K562 (cell line): ENCODE measurements at places on chromosomes 4 and X. TPM values are rescaled to one million over a fixed set of nuclear protein-coding genes. Genes with fewer than 3 reads are reported as not detected.

Gene CORIN
- 0.31 TPM in 1 of 2 replicates, not detected in the other for total RNA-seq

Gene SAT1
- total RNA-seq, result 49.2 and 51.8 TPM in 2 replicates

Gene CENPVL3
- not detected in 2 replicates for total RNA-seq

Gene NCBP2L
- total RNA-seq, result not detected in 2 replicates

Gene SCML2
- total RNA-seq, result 19.0 and 19.6 TPM in 2 replicates

Gene GLRA2
- not detected in 2 replicates for total RNA-seq

Gene WDR17
- total RNA-seq, result 0.04 TPM in 1 of 2 replicates, not detected in the other

Gene TLR10
- total RNA-seq, result not detected in 2 replicates

Gene NOA1
- 25.4 and 25.7 TPM in 2 replicates for total RNA-seq

Gene CFAP47
- total RNA-seq, result 0.13 and 0.22 TPM in 2 replicates

GRCh38 chr4:2248821-2249261 is 6.9 kb upstream of the HAUS3 start:
- no peak for DNase-seq

DNA sequence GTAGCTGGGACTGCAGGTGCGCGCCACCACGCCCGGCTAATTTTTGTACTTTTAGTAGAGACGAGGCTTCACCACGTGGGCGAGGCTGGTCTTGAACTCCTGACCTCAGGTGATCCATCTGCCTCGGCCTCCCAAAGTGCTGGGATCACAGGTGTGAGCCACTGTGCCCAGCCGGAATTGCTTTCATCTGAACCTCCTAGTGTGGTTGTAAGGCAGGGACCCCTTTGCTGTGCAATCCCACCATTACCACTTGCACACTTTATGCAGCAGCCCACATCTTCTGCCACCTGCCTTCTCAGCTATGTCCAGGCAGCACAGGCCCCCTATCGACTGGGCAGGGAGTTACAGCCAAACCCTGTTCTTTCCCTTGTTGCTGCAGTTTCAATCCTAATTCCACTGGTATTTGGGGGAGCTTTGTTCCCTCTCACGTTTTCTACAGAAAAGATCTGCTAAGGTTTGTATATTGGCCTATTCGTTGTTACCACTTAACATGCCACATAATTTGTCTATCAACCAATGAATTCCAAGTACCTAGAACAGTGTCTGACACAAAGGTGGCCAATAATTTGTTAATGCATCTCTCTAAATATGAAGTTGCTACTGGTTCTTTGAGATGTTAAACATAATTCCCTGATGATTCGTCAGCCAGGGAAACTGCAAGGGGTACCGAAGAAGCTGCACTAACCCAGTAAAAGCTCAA is 6.5 kb downstream of the RPL39 start:
- DNase-seq, result peak; percentile 37

- no peak for DNase-seq
Measured at GRCh38 chr4:15718465-15718864, 15.6 kb downstream of the BST1 start.

GRCh38 chr4:165433529-165433928 is 54.7 kb downstream of the CPE start:
- no peak for DNase-seq

- peak; percentile 57 for DNase-seq
Measured at GRCh38 chr4:173013232-173013930, 155.2 kb upstream of the GALNT7 start.

- DNase-seq, result no peak
Measured at GRCh38 chr4:63464393-63464792, 944.9 kb downstream of the TECRL start.

- DNase-seq, result no peak
Measured at GRCh38 chr4:128393101-128393704, 105.6 kb upstream of the PGRMC2 start.

DNA sequence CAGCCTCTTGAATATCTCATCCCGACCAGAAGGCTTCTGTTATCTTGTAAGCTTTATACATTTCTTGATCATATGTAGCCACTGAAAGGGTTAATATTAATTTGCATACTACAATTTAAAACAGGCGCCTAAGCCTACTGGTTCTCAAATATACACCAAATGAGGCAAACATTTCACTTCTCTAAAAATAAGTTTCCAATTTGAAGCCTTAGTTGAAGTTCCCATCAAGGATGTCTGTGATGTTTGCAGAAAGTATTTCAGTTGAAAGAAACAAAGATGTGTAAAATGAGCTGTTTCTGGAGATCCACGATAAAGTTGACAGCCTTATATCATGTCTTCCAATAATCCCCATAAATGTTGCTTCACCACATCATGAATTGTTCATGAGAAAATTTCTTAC is 70.6 kb downstream of the KIT start:
- no peak for DNase-seq

DNA sequence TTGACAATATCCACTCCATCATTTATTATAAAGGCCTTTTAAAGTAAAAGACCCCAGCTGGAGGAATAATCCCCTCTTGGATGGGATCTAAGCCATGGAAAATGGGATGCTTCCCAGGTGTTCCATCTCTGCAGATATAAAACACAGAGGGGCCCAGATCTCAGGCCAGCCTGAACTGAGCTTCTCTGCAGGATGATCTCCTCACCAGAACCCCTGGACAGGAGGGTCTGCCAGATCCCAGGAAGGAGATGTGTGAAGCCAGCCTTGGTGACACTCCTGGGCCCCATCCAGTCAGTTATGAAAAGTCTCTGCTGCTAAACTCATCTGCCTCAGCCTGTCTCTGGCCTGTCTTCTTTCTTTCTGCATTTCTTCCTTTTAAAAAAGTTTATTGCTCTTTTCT is 56.7 kb downstream of the HTRA3 start:
- DNase-seq, result no peak

- no peak for DNase-seq
Measured at GRCh38 chr4:159126716-159127115, 23.8 kb downstream of the RAPGEF2 start.

DNA sequence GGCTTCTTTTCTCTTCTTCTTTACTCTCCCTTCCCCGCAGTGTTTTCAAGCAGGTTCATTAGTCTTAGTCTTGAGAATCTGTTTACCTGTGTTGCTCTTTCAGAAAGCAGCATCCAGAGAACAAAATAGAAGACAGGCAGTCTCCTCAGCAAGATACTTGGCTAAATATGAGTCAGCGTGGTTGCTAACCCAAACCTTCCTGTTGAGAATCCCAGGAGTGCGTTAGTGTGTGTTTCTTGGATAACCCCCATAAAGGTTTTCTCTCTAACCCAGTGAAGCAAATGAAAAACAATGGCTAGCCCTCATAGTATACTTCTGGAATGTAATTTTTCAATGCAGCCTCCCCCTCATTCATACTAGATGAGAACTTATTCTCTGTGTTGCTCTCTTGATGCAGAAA is 41.1 kb downstream of the BMPR1B start:
- no peak for DNase-seq

- no peak for DNase-seq
Measured at GRCh38 chr4:85842540-85842939, 367.6 kb downstream of the ARHGAP24 start.
